Right renal pelvis (tissue), 4 donors: ENCODE measurements at places on chromosomes 5 and 9. TPM values are rescaled to one million over a fixed set of nuclear protein-coding genes. Genes with fewer than 3 reads are reported as not detected.

DNA sequence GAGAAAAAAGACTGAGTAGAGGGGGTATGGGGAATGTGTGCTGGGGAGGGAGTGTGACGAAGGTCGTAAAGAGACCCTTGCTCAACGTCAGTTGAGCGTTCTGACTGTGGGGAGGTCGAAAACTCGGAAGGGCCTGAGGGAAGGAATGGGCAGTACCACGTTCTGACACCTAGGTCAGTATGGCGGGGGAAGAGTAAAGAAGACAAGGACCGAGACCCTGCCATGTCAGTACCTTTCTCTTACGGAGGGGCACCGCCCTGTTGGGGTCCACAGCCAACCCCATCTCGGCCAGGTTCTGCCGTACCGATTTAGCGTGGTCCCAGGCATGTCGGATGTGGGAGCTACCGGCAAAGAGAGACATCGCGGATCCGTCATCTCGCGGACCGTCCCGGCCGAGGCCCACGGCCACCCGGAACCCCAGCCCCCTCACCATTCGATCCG is 375 bp downstream of the NOP16 start:
- DNase-seq: no peak

- no peak for DNase-seq
Observed at GRCh38 chr5:124754206-124754927, 7.9 kb upstream of the ZNF608 start.

MEF2C gene
- 45.3 TPM for polyA plus RNA-seq

EFNA5 gene
- 30.3 TPM for polyA plus RNA-seq

PCDHA4 gene
- 1.6 TPM for polyA plus RNA-seq

DNA sequence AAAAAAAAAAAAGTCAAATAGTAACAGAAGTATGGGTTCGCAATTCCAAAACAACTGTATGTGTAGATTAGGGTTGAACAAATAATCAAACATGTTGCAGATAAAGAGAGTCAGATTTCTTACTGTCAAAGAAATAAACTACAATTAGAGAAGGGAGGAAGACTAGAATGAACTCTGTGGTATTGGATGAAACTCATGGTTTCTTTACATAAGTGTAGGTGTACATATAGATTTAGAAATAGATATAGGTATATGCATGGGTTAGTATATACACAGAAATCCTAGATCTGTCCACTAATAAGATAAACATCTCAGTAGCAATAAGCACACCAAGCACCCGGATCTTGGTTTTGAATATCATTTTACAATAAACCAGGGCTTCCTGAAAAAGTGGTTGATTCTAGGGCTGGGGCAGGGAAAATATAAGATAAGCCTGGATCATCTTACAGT is 21.3 kb downstream of the DTWD2 start:
- DNase-seq: no peak

- peak; percentile 67 for DNase-seq
Observed at GRCh38 chr5:141779503-141779973, 97.5 kb upstream of the ARAP3 start.

GPR151 gene
- not detected for polyA plus RNA-seq

DNA sequence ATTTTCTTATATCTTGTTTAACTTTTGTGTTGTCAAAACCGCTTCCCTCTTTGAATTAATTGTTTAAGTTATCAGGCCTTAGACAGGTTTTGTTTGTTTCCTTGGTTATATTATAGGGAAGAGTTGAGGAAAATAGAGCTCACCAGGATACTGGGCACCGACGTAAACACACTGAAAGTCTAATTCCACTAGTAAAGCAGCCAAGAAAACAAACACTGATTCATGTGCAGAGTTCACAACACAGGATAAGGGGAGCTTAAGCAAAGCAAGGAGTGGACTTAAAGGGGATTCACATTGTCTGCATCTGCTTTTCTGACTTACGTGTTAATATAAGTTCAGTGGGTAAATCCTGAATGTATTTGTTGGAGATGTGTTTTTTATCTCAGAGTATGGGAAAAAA is 139.0 kb upstream of the CDH6 start:
- no peak for DNase-seq

ORM2 gene
- polyA plus RNA-seq: not detected

NUTM2G gene
- polyA plus RNA-seq: 0.31 TPM

PDZD2 gene
- 21.5 TPM for polyA plus RNA-seq

DNA sequence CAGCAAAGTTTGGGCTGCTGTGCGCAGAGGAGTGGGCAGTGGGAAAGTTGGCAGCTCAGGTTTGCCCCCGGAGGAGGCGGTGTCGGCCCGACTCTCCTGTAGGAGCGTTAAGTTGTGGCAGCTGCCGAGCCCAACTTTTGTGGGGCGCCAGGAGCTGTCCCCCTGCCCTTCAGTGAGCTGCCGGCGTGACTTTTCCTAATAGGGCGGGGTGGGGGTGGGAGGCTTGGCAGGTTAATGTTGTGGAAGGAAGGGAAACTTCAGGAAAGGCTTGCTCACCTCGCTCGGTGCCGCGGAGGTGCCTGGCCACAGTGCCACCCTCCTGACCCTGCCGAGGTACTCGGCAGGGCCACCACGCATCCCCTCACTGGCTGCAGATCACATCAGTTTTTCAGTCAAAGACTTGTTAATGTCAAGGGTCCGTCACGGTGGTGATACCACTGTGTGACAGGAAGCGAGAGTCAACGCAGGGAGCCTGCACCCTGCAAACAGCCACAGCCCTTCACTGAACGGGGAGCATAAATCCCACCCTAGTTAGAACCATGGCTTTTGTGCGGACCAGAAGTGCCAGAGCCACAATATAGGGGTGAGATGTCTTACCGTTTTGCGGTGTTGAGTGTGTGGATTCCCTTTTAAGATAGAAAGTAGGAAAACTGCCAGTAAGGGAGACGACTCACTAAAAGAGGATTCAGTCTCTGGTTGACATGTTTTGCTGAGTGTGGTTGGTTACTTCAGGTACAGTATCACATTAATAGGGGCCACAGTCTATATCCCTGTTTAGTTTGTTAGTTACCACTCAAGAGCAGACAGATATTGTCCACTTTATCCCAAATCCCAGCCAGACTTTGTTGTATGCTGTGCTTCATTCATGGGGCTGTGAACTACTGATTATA is 796 bp downstream of the LNPEP start:
- DNase-seq: peak; percentile 26

ZNF462 gene
- polyA plus RNA-seq: 21.5 TPM

DNA sequence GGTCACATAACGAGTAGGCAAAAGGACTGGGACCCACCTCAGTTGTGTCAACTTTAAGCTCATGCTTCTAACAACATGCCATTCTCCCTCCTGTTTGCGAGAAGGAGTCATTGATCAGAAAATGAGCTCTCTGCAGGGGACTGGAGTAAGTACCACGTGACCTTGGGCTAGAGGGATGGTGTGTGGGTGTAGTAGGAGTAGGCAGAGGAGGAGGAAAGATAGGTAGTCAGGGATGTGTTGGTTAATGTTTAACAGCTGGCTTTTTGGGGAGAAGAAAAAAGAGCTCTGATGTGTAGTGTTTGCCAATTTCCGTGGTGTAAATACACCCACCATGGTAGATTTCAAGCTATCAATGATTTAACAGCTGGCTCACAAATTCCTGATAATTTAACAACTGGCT is 160.3 kb upstream of the TBC1D2 start:
- no peak for DNase-seq

PDE6A gene
- 0.13 TPM for polyA plus RNA-seq

DNA sequence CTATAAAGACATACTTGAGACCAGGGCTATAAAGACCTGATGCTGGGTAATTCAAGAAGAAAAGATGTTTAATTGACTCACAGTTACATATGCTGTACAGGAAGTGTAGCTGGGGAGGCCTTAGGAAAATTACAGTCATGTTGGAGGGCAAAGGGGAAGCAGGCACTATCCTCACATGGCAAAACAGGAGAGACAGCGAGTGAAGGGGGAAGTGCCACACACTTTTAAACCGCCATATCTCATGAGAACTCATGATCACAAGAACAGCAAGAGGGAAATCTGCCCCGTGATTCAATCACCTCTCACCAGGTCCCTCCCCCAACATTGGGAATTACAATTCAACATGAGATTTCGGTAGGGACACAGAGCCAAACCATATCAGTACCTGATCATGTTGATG is 89.9 kb upstream of the ADAMTSL1 start:
- DNase-seq: no peak

DNA sequence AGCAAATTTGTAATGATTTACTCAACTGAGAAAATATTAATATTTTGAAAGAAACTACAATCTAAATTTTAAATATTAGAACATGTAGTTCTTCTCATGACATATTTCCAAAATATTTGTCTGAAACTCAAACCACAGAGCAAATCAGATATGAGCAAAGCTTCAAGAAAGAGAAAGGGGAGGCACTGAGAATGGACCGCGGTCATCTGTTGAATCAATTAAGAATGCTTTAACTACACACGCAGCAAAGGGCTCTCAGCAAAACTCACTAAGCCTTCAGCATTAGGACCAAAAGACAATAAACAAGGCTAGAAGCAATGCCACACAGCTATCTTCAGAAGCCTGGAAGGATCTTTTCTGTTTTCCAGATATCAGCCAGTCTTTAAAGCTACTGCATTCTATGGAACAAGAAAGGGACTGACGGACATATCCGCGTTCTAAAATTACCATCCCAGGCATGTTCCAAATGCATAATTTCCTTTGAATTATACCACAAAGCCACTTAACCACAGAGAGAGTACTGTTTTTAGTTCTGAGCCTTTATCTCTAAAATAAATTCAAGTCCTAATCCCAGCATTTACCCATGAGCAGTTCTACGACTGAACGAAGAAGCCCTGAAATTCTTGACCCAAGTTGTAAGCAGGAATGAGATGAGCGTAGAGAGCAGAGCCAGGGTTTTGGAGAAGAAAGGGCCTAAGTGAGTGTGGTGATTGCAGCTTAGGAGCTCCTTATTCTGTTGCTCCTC is 513.5 kb downstream of the AGTPBP1 start:
- no peak for DNase-seq

GRCh38 chr5:179484201-179484600 is 66.2 kb upstream of the RUFY1 start:
- no peak for DNase-seq

UIMC1 gene
- 39.7 TPM for polyA plus RNA-seq

DNA sequence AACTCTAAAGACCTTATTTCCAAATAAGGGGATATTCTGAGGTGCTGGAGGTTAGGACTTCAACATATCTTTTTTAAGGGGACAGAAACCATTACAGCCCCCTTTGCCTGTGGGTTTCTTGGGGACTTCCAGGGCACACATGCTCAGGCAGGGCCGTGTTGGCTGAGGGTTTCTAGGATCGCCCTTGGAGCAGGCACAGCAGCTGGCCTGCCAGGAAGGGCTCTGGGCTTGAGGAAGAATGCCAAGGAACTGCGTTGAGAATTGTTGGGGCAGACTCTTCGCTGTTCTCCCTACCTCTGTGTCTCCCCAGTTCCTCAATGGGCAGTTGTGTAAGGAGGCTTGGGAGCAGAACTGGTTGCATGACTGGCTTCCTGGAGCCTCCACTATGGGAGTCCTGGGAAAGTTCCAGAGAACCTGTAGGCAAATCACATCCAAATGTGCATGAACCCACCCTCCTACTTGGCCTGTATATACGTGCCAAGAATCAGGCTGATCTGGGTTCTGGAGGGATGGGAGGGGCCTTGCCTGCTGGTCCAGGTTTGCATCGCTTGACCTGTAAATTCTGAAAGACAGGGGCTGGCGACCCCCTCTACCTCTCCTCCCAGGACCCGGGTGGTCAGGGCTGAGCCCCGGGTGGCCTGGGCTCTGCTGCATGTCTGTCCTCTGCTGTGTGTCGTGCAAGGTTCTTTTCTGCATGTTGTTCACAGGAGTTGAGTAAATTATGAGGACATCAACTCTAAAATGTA is 65.5 kb downstream of the HSPA4 start:
- DNase-seq: no peak

NUTM2F gene
- polyA plus RNA-seq: not detected

DNA sequence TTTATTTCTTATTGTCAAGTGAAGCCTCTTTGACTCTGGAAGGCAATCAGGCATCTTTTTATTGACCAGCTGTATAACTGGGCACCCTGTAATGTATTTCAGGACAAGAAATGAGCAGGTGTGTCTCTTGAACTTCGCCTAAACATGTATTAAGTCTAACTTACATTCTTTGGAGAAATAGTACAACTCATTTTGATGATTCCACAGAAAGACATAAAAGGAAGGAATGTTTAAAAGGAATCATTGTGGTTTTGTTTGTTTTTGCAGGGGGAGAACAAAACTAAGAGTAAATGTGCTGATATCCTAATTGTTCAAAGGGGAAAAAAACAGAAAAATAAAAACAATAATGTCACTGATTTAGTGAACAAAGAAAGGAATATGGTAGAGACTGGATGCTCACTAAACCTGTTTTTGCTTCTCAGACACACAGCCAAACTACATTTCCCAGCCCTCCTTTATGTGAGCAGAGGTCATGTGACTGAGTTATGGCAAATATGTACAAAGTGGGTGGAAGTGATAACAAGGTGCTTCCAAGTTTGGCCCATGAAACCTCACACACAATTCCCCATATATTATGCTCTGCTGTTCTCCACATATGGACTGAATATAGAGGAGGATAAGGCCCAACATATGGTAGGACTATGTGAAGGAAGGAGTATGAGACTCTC is 150.6 kb upstream of the ACOT12 start:
- DNase-seq: no peak

ZNF608 gene
- 51.1 TPM for polyA plus RNA-seq

GRCh38 chr5:157913575-157913974 is 54.6 kb upstream of the CLINT1 start:
- no peak for DNase-seq

LCN9 gene
- not detected for polyA plus RNA-seq
